ENCODE measurements at places on chromosomes 2 and 18.

- DNase-seq: no peak
Measured at GRCh38 chr2:62287282-62287681, 91.4 kb downstream of the B3GNT2 start.

- no peak for DNase-seq
Measured at GRCh38 chr2:238636269-238637073, 209.7 kb downstream of the ASB1 start.

GRCh38 chr2:8316356-8316755 lies 365.5 kb upstream of the ID2 start:
- no peak for DNase-seq

GRCh38 chr18:7237673-7238272 lies 6.9 kb downstream of the LRRC30 start:
- DNase-seq: no peak

GRCh38 chr2:173441222-173441621 lies 86.5 kb downstream of the CDCA7 start:
- no peak for DNase-seq

DNA sequence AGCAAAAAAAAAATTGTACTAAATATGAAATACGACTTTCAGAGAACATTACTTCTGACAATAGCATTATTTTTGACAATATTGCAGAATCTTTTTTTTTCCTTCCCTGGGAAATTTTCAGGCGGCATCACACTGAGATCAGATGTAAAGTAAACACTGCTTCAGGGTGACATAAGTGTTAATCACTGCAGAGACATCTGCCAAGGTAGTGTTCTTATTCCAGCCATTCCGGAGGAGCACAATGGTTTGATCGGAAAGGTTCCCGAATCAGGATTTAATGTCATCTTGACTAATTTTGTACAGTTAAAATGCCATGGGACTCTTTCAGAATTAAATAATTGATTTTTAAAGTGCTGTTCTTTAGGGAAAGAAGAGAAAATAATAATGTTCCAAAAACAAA lies 56.7 kb upstream of the ZNF236 start:
- no peak for DNase-seq

- DNase-seq: no peak
Measured at GRCh38 chr18:39705362-39705761, 2139.8 kb upstream of the CELF4 start.

DNA sequence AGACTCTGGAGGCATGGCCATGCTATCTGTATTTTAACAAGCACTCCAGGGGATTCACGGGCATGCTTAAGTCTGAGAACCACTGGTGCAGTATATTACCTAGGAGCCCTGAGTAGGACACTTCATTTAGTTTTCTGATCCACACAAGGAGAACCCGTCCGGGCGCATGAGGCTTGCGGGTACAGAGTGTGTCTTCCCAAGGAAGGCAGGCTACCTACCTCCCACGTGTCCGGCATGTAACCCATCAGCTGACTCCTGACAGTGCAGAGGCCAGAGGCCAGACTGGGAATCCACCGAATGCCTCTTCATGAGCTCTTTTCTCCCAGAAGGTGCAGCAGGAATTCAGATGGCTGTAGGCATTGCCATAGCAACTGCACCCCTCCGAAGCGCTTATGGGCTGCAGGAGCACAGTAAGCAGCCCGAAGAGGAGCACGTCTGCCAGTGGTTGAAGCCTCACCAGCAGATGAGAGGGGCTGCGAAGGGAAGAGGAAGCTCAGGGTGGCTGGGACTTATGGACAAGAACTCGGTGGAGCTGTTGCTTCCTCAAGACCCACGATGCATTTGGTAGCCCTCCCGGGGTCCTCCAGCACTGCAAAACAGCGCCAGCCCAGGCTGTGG lies 33.8 kb upstream of the DNMT3A start:
- no peak for DNase-seq

GRCh38 chr2:30690126-30690561 lies 117.1 kb downstream of the CAPN13 start:
- DNase-seq: no peak

DNA sequence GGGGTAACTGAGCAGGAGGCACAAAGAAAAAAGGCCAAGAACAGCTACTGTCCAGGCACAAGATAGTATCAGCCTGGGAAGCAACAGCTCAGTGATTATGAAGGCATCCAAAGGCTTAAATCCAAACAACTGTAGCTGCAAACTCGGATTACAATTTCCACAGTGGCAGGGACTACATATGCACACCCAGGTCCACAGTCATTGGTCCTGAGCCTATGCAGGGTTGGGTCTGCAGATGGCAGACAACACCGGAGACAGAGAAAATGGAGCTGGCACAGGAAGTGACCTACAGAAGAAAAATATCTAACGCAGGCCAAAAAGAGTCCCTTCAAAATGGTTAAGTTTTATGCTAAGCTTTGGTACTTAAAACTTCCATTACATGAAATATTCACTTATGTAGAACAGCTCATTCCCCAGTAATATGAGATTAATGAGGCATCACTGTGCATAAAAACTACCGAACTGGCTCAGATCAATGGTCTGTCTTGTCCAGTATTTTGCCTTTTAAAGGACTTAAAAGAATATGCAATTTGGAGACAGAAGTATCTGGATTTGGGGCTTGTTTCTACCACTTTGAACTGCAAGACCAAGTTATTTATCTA lies 132.1 kb downstream of the SUCLG1 start:
- DNase-seq: no peak

GRCh38 chr2:173195100-173195499 lies 119.5 kb downstream of the MAP3K20 start:
- no peak for DNase-seq

GRCh38 chr18:35000457-35000856 lies 40.8 kb upstream of the MAPRE2 start:
- DNase-seq: no peak

DNA sequence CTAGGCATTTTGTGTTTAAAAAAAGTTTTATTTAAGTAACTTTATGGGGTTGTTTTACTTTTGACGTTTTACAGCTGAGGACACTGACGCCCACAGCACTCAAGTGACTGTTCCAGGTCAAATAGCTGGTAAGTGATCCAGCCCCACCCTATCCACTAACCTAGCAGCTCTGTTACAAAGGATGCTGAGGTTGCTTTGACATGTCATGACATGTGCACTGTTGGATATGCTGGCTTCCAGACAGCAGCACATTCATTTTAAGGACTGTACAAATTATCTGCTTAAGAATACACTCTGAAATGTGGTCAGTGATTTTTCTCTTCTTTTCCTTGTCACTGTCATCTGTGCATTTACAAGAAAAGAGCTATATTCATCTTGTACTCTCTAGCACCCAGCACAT lies 417.5 kb downstream of the ZEB2 start:
- DNase-seq: no peak

- no peak for DNase-seq
Measured at GRCh38 chr18:66264130-66264529, 339.8 kb downstream of the CDH19 start.

GRCh38 chr2:96097951-96098823 lies 18.2 kb downstream of the ADRA2B start:
- no peak for DNase-seq

GRCh38 chr2:178088774-178089270 lies 16.2 kb upstream of the PDE11A start:
- DNase-seq: no peak

DNA sequence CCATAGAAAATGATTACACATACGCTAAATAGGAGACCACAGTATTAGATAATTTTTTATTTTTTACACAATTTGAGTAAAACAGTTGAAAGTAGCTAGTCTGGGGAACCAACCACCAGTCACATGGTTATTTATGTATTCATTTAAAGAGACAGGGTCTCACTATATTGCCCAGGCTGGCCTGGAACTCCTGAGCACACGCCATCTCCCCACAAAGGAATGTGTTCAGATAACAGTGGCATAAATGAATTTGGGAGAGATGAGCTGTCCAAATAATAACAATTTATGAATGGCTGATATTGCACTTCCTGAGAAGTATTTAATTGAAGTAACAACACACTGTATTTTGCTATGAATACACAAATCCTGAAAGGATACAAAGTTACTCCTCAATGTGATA lies 39.7 kb downstream of the KIDINS220 start:
- DNase-seq: no peak

GRCh38 chr2:64023485-64024258 lies 4.4 kb upstream of the VPS54 start:
- no peak for DNase-seq

DNA sequence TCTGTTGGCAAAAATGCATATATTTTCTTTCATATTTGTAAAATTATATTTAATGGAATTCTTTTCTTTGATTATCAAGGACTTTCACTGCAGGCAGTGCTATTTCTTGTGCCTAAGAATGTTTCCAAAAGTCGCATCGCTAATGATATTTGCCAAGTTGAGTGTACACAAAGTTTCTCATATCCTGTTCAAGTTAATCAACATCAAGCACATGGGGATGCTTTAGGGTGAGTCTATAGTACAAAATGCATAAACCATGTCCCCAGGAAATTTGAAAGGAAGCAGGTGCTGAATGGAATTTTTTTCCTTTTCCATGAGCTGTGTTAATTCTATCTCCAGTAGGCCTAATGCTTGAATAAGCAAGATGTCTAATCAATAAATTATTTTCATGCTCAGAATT lies 129.7 kb downstream of the GALNT1 start:
- no peak for DNase-seq

DNA sequence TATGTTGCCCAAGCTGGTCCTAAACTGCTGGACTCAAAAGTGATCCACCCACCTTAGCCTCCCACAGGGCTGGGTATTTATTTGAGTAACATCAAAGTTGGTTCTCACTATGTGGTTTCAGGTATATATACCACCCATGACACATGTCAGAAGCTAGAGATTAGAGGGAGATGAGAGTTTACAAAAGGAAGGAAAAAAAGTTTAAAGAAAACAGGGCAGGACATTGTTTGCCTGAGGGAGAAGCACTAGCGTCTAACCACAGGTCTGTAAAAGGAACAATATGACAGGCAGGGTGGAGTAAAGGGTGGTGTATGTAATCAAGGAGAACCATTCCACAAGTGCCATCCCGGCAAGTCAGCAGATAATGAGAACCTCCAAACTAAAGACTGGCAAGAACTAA lies 8.5 kb downstream of the CEP76 start:
- no peak for DNase-seq

Data from activated naive CD4-positive, alpha-beta T cell treated with anti-CD3 and anti-CD28 coated beads for 36 hours (primary cell).